ENCODE measurements at places on chromosomes 13 and 19.

DNA sequence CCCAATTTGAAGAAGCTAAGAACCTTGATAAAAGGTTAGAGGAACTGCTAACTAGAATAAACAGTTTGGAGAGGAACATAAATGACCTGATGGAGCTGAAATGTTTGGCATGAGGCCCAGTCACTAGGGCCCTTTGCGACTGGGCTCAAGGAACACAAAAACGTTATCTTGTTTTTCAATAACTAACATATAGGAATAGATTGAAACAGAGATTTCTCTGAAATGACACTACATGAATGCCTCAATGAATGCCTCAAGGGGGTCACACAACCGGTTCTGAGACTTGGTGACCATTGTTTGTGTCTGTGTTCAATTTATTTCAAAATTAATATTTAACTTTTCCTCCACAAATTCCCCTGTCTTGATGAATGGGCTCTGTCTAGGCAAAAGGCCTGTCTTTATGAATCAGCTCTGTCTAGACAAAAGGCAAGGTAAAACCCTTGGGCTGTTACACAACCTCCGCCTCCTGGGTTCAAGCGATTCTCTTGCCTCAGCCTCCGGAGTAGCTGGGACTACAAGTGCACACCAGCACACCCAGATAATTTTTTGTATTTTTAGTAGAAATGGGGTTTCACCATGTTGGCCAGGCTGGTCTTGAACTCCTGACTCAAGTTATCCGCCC lies 932 bp upstream of the ZNF486 start:
- peaks cover 32% of the 10 kb centered on the region for H3K4me1 ChIP-seq
- DNase-seq: no peak
- no peaks in the 10 kb centered on the region for H3K27me3 ChIP-seq
- H3K4me3 ChIP-seq: no peak overlapping the region

DNA sequence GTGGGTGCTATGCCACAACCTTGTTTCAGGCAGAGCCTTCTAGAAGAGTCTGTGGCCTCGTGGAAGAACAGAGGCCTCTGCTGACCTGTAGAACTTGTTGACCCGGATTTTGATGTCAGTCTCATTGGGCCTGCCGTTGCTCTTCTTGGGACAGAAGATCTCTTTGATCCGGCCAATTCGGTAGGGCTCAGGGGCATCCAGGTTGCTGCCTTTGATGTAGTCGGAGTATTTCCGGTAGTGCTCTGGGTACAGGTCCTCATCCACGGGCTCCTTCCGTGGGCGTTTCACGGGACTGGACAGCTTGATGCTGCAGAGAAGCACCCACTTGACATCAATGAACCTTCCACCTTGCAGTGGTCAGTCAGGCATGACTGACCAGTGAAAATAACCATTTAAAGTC lies 24.0 kb upstream of the EIF3G start:
- no peaks in the 10 kb centered on the region for H3K27me3 ChIP-seq
- DNase-seq: no peak
- H3K27ac ChIP-seq: no peak overlapping the region
- H3K4me1 ChIP-seq: no peaks in the 10 kb centered on the region

DNA sequence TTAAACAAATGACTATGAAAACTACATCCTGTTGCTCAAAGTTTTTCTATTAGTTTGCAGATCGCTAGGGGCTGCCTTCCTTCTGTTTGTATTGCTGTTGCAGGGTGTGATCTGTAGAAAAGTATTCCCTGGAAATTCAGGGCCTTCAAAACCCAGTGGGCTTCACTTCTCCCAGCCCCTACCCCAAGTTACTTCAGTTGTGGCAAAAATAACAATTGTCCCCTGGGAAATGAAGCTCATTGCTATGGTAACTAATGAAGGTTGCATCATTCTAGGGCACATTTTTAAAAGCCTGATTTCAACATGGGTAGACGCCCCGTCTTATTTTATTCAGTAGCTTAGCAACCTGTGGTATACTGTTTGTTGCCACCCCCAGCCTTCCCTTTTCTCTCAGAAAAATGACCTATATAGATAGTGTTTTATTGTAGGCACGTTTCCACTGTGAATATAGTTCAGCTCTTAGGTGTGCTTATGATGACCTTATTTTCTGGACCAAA lies 60.9 kb downstream of the WDFY2 start:
- peak overlapping the region; percentile 24 for H3K4me3 ChIP-seq
- DNase-seq: peak; percentile 65
- peaks cover 45% of the 10 kb centered on the region for H3K4me1 ChIP-seq
- H3K36me3 ChIP-seq: no peaks in the 10 kb centered on the region
- peak overlapping the region; percentile 91 for H3K27ac ChIP-seq

DNA sequence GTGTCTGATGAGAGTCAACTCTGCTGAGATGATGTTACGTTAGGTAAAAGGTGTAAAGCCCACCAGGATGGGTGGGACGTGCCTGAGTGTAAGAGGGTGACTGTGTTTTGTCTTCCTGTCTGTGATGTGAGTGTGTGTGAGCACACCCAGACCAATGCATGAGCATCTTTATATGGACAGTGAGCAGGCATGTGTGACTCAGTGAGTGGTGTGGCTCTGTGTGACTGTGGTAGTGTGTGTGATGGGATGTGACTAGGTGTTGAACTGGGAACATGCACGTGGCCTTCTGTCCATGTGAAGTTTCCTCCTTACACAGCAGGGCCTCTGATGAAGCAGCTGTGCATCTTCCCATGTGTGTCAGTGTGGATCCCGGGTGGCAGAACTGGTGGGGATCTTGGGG lies 17.8 kb upstream of the LGALS16 start:
- no peaks in the 10 kb centered on the region for H3K4me1 ChIP-seq
- no peaks in the 10 kb centered on the region for H3K27me3 ChIP-seq
- DNase-seq: no peak
- no peak overlapping the region for H3K27ac ChIP-seq
- H3K36me3 ChIP-seq: no peaks in the 10 kb centered on the region

DNA sequence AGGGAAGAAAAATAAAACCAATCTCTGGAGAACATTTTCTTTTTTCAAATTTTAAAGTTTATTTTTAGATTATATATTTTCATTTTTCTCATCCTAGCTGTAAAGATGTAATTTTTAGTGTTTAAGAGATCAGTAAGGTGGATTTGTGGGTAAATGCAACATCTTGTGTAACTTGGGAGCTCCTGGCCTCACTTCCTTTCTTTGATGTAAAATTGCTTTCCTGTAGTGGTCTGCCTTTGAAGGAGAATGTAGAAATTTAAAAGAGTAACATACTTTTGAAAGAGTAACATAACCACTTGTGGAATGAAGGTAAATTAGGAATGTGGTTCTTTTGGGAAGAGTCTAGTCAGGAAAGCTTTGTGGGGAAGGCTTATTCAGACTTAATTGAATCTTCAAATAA lies 95.7 kb upstream of the AKAP11 start:
- no peak overlapping the region for H3K27ac ChIP-seq
- no peaks in the 10 kb centered on the region for H3K36me3 ChIP-seq
- H3K27me3 ChIP-seq: no peaks in the 10 kb centered on the region
- peaks cover 22% of the 10 kb centered on the region for H3K4me1 ChIP-seq
- DNase-seq: no peak

All from GM23338 (cell line).